ENCODE measurements at places on chromosomes 4 and X.
A peak's percentile ranks its signal among the peaks of the same experiment; 100 is the strongest.

- no peak overlapping the region for H3K4me3 ChIP-seq
- no peak for DNase-seq
- no peak overlapping the region for H3K27ac ChIP-seq
- no peaks in the 10 kb centered on the region for H3K27me3 ChIP-seq
- peaks cover 2% of the 10 kb centered on the region for H3K4me1 ChIP-seq
Measured at GRCh38 chr4:155805016-155805415, 46.2 kb downstream of the GUCY1B1 start.

GRCh38 chrX:8689473-8689872 is 42.5 kb downstream of the ANOS1 start:
- H3K27ac ChIP-seq = no peak overlapping the region
- H3K4me3 ChIP-seq = no peak overlapping the region
- no peaks in the 10 kb centered on the region for H3K36me3 ChIP-seq
- H3K27me3 ChIP-seq = no peaks in the 10 kb centered on the region

GRCh38 chr4:125254106-125254505 is 60.6 kb upstream of the FAT4 start:
- no peaks in the 10 kb centered on the region for H3K4me1 ChIP-seq
- no peak for DNase-seq
- no peaks in the 10 kb centered on the region for H3K36me3 ChIP-seq
- H3K27ac ChIP-seq = no peak overlapping the region
- no peak overlapping the region for H3K4me3 ChIP-seq

GRCh38 chr4:122827258-122827878 is 737 bp downstream of the FGF2 start:
- H3K36me3 ChIP-seq = peaks cover 7% of the 10 kb centered on the region
- peak overlapping the region; percentile 85 for H3K4me3 ChIP-seq
- peak; percentile 13 for DNase-seq
- H3K4me1 ChIP-seq = peaks cover 18% of the 10 kb centered on the region

DNA sequence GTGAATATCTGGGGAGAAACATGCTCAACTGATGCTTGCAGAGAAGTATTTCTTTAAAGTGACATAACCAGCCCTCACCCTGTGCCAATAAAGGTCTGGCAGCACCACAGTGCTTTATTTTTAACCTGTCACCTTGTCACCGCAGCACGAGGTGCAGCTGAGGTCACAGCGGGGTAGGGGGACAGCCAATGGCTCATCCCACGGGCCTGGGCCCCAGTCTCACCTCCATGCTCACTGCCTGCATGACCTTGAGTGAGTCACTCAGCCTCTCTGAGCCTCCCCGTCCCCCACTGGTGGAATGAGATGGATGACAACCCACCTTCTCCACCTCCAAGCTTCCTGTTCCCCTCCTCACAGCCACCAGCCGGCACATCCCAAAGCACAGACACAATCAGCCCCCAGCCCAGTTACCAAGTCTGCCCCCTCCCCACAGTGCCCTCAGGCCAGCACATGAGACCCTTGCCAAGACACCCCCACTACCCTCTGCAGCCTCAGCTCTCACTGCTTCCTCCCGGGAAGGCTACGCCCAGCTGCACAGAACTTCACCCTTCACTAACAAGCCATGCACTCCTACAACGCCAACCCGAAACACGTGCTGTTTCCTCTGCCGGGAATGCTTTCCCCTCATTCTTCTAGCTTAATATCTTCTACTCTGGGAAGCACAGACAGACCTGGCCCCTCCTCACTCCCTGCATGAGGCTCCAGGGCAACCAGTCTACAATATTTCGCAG is 24.9 kb upstream of the MAN2B2 start:
- H3K4me1 ChIP-seq = no peaks in the 10 kb centered on the region
- no peak overlapping the region for H3K4me3 ChIP-seq
- peaks cover 2% of the 10 kb centered on the region for H3K27me3 ChIP-seq
- H3K27ac ChIP-seq = no peak overlapping the region

DNA sequence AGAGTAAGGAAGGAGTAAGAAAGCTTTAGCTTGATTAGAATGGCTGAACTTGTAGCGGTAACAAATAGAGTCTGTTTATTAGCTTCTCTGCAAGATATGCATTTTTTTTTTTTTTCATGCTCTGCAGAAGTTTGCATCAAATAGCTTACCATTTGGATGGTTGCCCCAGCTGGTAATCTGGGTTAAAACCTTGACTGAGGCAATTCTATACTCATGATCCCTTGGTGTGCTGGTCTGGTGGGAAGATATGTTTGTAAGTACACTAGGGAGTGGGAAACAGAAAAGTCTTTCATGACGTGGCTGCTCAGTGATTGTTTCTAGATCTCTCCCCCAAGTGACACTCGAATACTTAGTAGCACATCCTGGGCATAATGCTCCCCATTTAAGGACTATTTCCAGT is 32.1 kb downstream of the SEPTIN11 start:
- H3K27me3 ChIP-seq = peaks cover 74% of the 10 kb centered on the region
- H3K27ac ChIP-seq = no peak overlapping the region
- H3K4me1 ChIP-seq = peaks cover 26% of the 10 kb centered on the region
- no peak overlapping the region for H3K4me3 ChIP-seq

DNA sequence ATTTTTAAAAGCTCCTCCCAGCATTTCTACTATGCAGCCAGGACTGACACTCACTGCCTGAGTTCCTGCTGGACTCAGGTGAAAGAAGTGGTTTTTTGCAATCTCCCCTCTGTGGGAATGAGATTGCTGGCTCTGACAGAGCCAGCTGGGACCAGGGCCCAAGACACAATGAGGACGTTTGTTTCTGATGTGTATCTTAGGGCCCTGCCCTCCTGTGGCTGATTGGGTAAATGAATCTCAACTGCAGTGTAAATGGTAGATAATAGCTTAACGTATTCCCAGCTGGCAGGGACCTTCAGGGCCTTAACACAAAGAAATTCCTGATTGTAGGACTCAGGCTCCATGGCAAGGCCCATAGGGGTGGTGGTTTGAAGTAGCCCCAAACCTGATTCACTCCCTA is 85.8 kb upstream of the PRPS1 start:
- H3K4me1 ChIP-seq = peaks cover 2% of the 10 kb centered on the region
- H3K36me3 ChIP-seq = no peaks in the 10 kb centered on the region
- H3K27me3 ChIP-seq = peaks cover 1% of the 10 kb centered on the region
- DNase-seq = no peak
- H3K27ac ChIP-seq = no peak overlapping the region
- no peak overlapping the region for H3K4me3 ChIP-seq

GRCh38 chrX:155774387-155774786 is 106.8 kb upstream of the VAMP7 start:
- DNase-seq = no peak
- H3K27ac ChIP-seq = no peak overlapping the region
- H3K4me1 ChIP-seq = no peaks in the 10 kb centered on the region
- no peak overlapping the region for H3K4me3 ChIP-seq
- H3K27me3 ChIP-seq = peaks cover 2% of the 10 kb centered on the region
- H3K36me3 ChIP-seq = no peaks in the 10 kb centered on the region

- peaks cover 14% of the 10 kb centered on the region for H3K4me1 ChIP-seq
- no peak overlapping the region for H3K4me3 ChIP-seq
- no peak for DNase-seq
- H3K27ac ChIP-seq = no peak overlapping the region
Measured at GRCh38 chrX:66635360-66635759, 3.5 kb downstream of the EDA2R start.

DNA sequence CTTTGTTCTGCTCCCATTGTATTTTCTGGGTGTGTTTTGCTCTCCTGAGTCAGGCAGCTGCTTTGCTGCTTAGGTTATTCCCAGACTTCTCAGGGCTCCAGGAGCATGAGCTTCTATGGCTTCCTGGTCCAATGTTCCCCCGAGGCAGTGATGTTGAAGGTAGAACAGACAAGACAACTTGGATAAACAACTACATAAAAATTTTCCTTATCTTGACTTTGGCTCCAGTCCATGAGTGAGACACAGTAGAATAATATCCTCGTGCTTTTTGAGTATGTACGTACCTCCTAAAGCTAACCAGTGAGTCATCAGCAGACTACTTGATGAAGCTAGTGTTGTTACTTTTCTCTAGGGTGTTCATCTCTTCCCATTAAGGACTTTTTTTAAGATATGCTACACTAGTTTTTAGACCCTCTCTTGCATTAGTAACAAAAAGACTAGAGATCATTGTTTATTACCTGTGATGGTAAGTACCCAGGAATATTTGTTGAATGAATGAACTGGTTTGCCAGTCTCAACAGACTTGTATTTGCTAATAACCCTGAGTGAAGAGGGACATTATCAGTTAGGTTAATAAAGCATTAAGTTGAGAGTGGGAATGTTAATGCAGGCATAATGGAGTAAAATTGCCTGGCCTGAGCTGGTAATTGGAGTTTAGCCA is 131.9 kb downstream of the FHIP1A start:
- no peaks in the 10 kb centered on the region for H3K4me1 ChIP-seq
- H3K36me3 ChIP-seq = no peaks in the 10 kb centered on the region
- no peak overlapping the region for H3K27ac ChIP-seq
- H3K27me3 ChIP-seq = peaks cover 2% of the 10 kb centered on the region
- DNase-seq = no peak
- H3K4me3 ChIP-seq = no peak overlapping the region

DNA sequence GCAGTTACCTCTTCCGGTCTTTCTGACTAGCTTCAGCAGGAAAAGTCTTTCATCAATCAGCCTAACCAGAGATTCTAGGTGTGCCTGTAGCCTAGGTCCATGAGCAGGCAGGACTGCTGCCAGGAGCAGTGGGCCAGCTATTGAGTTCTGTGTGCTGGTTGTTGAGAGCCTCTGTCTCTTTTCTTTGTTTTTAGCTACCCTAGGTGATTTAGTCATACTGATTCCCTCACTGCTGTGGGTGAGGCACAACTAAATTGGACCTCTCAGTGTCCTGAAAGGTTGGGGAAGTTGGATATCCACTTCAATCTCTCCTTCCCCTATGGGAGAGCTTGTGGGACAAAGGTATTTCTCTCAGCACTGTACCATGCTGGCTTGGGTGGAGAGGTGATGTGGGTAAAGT is 354.9 kb downstream of the GPAT3 start:
- no peaks in the 10 kb centered on the region for H3K36me3 ChIP-seq
- no peaks in the 10 kb centered on the region for H3K27me3 ChIP-seq
- H3K27ac ChIP-seq = no peak overlapping the region
- no peak for DNase-seq
- no peak overlapping the region for H3K4me3 ChIP-seq

GRCh38 chr4:102683881-102684609 is 76.7 kb downstream of the MANBA start:
- H3K27ac ChIP-seq = no peak overlapping the region
- no peak for DNase-seq
- H3K4me1 ChIP-seq = no peaks in the 10 kb centered on the region

- H3K27ac ChIP-seq = no peak overlapping the region
- no peak overlapping the region for H3K4me3 ChIP-seq
- no peaks in the 10 kb centered on the region for H3K4me1 ChIP-seq
- no peaks in the 10 kb centered on the region for H3K27me3 ChIP-seq
- no peak for DNase-seq
- H3K36me3 ChIP-seq = no peaks in the 10 kb centered on the region
Measured at GRCh38 chr4:144411700-144412099, 234.3 kb upstream of the HHIP start.

GRCh38 chr4:151690876-151691275 is 69.9 kb downstream of the GATB start:
- peaks cover 4% of the 10 kb centered on the region for H3K4me1 ChIP-seq
- H3K27ac ChIP-seq = no peak overlapping the region
- H3K4me3 ChIP-seq = no peak overlapping the region
- H3K27me3 ChIP-seq = no peaks in the 10 kb centered on the region
- peaks cover 7% of the 10 kb centered on the region for H3K36me3 ChIP-seq
- no peak for DNase-seq

DNA sequence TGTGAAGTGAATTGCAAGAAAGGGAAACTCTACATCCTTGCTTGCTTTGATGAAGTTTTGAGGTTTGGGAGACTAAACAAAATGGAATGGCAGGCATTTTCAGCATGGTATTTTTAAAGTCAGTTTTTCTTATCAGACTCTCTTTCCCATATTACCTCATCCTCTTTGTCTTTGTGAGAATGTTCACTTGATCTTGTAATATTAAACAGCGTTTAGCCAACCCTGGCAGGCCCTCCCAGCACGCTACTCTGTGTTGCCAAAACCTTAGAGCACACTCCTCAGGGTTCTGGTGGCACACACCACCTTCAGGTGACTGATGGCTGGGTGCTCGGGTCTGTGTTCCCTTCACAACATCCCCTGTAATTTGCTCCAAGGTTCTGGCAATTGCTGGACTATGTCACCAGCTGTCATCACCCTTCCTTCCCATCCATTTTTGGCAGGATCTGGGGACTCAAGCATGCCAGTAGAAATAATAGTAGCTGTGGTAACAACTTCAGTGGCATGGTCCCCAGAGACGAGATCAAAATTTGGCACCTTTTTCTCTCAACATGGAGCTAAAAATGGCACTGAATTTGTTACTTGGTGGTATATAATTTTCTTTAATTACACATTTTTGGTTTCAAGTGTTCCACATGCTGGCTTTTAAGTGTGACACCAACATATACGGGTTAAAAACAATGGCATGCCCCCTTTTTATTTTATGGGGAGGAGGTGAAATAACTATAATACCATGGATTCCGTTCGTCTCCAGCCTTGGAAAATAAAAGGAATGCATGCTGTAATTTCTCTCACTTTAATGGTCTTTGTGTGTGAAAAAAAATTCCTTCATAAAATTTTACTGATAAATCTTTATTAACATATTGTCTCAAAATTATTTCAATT is 273.1 kb downstream of the DCTD start:
- no peaks in the 10 kb centered on the region for H3K36me3 ChIP-seq
- H3K27ac ChIP-seq = no peak overlapping the region
- no peak for DNase-seq
- H3K4me3 ChIP-seq = no peak overlapping the region

- DNase-seq = no peak
- H3K27me3 ChIP-seq = peaks cover 10% of the 10 kb centered on the region
- H3K36me3 ChIP-seq = no peaks in the 10 kb centered on the region
- H3K27ac ChIP-seq = no peak overlapping the region
- no peaks in the 10 kb centered on the region for H3K4me1 ChIP-seq
Measured at GRCh38 chr4:98092833-98093439, 50.3 kb downstream of the STPG2 start.

- H3K36me3 ChIP-seq = peaks cover 20% of the 10 kb centered on the region
- H3K4me3 ChIP-seq = no peak overlapping the region
- H3K27ac ChIP-seq = no peak overlapping the region
- peaks cover 46% of the 10 kb centered on the region for H3K27me3 ChIP-seq
Measured at GRCh38 chr4:168876106-168876505, 133.9 kb downstream of the CBR4 start.

DNA sequence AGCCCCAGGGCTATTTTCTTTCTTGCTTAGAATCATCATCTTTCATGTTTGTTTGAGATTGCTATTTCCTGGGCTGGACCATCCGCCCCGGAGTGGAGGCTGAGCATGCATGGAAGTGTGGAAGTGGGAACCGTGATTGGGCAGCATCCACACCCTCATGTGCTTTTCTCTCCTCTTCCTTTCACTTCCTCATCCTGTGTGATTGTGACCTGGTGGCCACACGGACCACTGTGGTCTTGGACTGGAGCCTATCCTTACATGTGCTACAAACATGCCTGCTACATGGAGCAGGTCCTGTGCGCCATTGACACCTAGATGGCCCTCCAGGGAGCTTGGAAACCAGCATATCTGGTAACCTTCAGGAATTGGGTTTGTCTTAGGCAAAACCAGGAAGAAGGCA is 175.9 kb upstream of the LCORL start:
- H3K27me3 ChIP-seq = no peaks in the 10 kb centered on the region
- H3K36me3 ChIP-seq = no peaks in the 10 kb centered on the region
- no peak overlapping the region for H3K4me3 ChIP-seq
- DNase-seq = no peak
